Thymus (tissue), 14 donors: ENCODE measurements at places on chromosomes 1 and 21. TPM values are rescaled to one million over a fixed set of nuclear protein-coding genes. Genes with fewer than 3 reads are reported as not detected.

The TNFRSF4 gene
- total RNA-seq, result 12.7 TPM

The FMOD gene
- 7.1 TPM for total RNA-seq

The DCST2 gene
- total RNA-seq, result 0.24 TPM

The CHI3L2 gene
- total RNA-seq, result 291 TPM

The MASP2 gene
- total RNA-seq, result not detected

The SYDE2 gene
- total RNA-seq, result 1.3 TPM

The S100A7 gene
- 5.9 TPM for total RNA-seq

The UBL4B gene
- total RNA-seq, result not detected

The KISS1 gene
- total RNA-seq, result 0.90 TPM

The MCOLN2 gene
- total RNA-seq, result 8.0 TPM

The TMEM53 gene
- total RNA-seq, result 2.7 TPM

The HSPG2 gene
- 10.2 TPM for total RNA-seq

The ARMH1 gene
- 47.7 TPM for total RNA-seq

The CSRP1 gene
- total RNA-seq, result 39.7 TPM

The FCRLA gene
- 2.4 TPM for total RNA-seq

The SPRR1B gene
- total RNA-seq, result 1.2 TPM

The CELA2A gene
- 0.14 TPM for total RNA-seq

The AADACL4 gene
- total RNA-seq, result not detected

The FPGT gene
- total RNA-seq, result 15.2 TPM

The RBM11 gene
- 0.90 TPM for total RNA-seq

The ZNF684 gene
- 5.7 TPM for total RNA-seq

The MPZ gene
- total RNA-seq, result 3.6 TPM

The DAB1 gene
- total RNA-seq, result 0.09 TPM

The NFIA gene
- 7.9 TPM for total RNA-seq

The RIPPLY3 gene
- 0.05 TPM for total RNA-seq

The EXTL2 gene
- 10.6 TPM for total RNA-seq

The LCE1D gene
- not detected for total RNA-seq

The SYT2 gene
- total RNA-seq, result 0.05 TPM

The LCE1A gene
- not detected for total RNA-seq

The CFHR4 gene
- 0.19 TPM for total RNA-seq

The CRYZL1 gene
- 18.4 TPM for total RNA-seq

The ITPKB gene
- total RNA-seq, result 22.7 TPM

The TAS1R1 gene
- total RNA-seq, result not detected

The LACTBL1 gene
- not detected for total RNA-seq

The C8B gene
- not detected for total RNA-seq

The LRRC39 gene
- 1.7 TPM for total RNA-seq

The CR2 gene
- 8.5 TPM for total RNA-seq

The CD101 gene
- total RNA-seq, result 3.8 TPM

The GPR157 gene
- total RNA-seq, result 4.3 TPM
